NCI-H345 (cell line): ENCODE measurements at places on chromosomes 4 and X.

DNA sequence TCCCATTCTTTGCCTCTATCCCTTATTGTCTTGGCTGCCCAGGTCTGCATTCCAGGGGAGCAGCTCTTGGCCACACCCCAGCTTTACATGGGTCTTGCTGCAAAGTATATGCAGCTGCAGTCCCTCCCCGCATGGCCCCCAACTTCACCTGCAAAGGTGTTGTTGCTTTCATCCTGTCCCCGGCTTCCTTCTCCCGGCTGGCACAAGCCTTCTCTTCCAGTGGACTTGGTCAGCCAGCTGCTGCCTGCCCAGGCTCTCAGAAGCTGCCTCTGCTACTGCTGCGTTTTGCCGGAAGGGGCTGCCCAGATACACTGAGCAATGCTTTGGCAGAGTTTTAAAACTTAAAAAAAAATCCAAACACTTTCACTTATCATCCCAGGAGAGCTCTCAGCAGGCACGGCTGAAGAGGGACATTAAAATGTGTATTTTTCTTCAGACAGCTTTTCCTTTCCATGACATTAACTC lies 121.2 kb upstream of the PDLIM3 start:
- no peak for DNase-seq

GRCh38 chr4:24507439-24507838 lies 76.9 kb downstream of the DHX15 start:
- DNase-seq = no peak

DNA sequence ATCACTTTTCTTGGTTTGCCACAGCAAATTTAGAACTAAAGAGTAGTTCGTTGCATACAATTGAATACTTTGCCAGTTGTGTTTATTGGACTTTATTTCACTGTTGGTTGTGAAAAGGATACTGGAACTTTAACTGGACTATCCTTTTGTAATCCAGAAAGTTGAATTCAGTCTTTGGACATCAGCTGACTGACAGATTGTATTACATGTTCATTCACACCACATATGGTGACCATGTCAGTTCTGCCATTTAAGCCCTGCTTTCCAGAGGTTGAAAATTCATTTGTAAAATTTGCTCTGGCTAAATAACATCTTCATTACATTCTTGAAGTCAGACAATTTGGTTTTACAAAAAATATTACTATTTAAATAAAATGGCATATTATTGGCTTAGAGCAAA lies 251.7 kb downstream of the CAMK2D start:
- DNase-seq = no peak

- DNase-seq = peak; percentile 3
These were observed 1.9 kb downstream of the SMAD1 start for GRCh38 chr4:145483514-145483913.

- DNase-seq = no peak
These were observed 2.1 kb upstream of the STS start for GRCh38 chrX:7145454-7145853.

GRCh38 chrX:38142610-38143009 lies 78.1 kb downstream of the SRPX start:
- no peak for DNase-seq

DNA sequence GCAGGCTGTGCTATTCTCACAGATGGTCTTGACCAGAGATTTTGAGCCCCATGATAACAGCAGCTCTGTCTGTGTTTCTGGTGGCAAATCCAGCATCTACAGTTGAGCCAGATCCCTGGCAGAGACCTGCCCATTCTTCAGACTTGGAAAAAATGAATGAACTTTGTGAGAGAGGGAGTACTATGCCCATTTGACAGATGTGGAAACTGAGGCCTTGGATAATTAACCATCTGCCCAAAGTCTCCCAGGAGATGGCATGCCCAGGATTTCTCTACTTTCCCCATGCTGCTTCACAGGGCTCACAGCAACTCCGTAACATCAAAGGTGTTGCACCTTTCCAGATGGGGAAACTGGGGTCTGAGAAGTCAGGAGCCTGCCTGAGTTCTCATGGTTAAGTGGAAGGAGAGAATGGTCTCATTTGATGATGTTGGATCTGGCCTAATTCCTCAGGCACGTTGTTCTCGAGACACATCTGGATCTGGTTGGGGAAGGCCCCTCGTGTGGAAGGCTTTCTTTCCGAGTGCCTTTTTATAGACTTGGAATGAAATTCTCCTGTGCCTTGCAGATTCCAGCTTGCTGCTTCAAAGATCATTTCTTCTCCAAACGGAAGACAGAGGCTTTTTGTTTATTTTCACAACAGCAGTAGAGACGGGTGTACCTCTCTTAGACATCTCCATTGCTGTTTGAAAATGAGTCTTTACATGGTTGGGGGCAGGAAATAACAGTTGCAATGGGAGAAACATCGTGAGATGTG lies 73.3 kb upstream of the STX18 start:
- DNase-seq = no peak

- no peak for DNase-seq
These were observed 467.0 kb upstream of the CTSO start for GRCh38 chr4:156420623-156421022.

- no peak for DNase-seq
These were observed 191.8 kb downstream of the MAML3 start for GRCh38 chr4:139962130-139962684.

GRCh38 chr4:137674066-137674465 lies 141.8 kb upstream of the PCDH18 start:
- no peak for DNase-seq

GRCh38 chr4:1318488-1319213 lies 28.4 kb upstream of the UVSSA start:
- DNase-seq = no peak

DNA sequence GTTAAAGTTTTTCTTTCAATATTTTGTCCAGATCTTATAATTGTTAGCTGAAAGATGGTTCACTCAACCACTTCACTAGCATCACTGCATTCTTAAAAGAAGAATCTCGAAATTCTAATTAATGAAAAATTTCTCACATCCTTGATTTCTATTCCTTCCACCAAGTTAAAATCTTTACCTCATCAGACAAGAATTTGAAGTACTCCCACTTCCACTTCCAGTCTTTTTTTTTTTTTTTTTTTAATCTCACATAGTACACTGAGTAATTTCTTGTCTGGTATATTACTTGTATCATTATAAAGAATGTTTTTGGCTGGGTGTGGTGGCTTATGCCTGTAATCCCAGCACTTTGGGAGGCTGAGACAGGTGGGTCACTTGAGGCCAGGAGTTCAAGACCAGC lies 73.2 kb downstream of the FBXW7 start:
- no peak for DNase-seq

DNA sequence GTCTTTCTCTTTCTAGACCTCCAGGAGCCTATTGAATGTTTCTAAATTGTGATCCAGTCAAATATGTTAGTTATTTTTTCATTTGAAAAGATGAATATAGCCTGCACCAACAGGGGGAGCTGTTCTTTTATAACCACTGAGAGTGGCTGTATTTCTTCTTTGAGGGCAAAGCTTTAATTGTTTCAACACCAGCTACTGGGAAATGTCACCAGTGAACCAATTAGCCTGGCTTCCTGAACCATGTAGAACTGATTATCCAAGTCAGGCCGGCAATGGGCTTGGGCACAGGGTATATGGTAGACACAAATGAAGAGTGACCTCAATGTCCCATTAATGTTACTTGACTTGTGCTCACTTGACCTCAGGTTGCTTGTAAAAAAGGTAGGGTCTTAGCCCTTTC lies 4.8 kb upstream of the DAPP1 start:
- DNase-seq = no peak

GRCh38 chr4:3305610-3306371 lies 13.0 kb downstream of the RGS12 start:
- no peak for DNase-seq

DNA sequence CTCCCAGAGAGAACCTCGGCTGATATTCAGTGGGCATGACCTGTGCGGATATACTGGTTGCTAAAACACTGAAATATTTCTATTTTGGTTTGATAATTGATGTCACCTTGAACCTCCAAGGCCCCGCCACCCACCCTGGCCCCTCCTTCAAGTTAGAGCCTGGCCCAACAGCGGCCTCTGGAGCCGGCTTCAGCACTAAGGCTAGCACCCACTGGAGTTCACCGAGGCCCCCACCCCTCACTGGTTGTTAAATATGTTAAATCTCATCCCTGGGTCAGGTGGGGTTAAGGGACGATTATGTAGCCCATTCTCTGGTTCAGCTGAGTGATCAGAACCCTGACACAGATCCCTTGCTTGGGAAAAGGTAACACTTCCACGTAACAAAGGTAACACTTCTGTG lies 24.3 kb downstream of the SEL1L3 start:
- no peak for DNase-seq

DNA sequence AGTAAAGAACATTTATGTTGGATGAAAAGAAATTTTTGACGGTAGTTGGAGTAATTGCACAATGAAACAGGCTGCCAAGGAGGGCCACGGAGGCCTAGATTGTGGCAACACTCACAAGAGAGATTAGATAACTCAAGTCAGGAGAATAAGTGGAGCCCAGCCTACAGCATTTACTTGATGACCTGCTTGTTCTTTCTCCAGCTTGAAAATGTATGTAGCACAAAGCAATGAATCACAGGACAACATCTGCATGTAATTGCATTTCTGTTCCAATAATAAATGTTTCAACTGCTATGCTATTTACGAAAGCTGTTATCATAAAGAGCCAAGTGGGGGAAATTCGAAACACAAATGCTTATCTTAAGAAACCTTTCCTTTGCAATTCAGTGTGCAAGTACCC lies 221.2 kb upstream of the MID1 start:
- DNase-seq = no peak
